ENCODE measurements at places on chromosomes 2 and 18.

GRCh38 chr18:47936952-47937351 lies 6.5 kb upstream of the SMAD2 start:
- DNase-seq: no peak

- no peak for DNase-seq
Measured at GRCh38 chr18:33755931-33756560, 178.0 kb downstream of the ASXL3 start.

- DNase-seq: no peak
Measured at GRCh38 chr2:101630224-101630949, 67.1 kb upstream of the MAP4K4 start.

DNA sequence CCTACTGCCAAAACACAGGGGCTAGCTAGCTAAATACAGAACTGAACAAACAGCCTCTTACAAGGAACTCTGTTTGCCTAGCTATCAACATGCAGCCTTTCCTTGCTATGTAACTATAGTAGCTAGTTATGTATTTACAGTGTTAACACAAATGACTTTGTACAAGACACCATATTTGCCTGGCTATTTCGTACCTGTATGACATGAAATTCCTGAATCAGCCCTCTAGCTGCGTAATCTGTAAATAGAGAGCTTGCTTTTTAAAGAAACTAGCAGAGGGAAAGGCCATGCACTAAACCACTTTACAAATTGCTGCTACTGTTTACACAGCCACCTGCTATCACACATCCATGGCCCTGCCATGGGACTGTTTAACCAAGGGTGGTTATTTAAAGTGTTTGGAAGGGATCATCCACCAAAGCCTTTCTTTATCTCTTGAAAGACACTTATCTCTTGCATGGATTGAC lies 248.7 kb downstream of the TFCP2L1 start:
- DNase-seq: no peak
